ENCODE measurements at places on chromosomes 13 and 19. TPM values are rescaled to one million over a fixed set of nuclear protein-coding genes. Genes with fewer than 3 reads are reported as not detected.

GRCh38 chr13:29484236-29484635 is 111.3 kb downstream of the SLC7A1 start:
- DNase-seq, result no peak

DNA sequence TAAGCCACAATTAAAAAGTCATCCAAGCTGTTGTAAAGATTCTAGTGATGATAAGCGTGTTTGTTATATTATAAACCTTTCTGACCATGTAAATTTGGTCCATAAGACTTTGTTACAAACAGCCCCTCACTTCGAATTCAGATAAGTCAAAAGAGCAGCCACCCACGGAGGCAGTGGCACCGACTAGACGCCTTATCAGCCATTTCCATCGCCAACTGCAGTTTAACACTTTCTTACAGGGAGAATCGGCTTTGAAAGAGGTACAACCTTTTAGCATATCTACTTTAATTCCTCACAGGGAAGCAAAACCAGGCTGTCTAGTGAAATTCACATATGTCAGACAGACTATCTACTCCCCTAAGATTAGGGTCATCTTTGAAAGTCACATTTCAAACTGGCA is 47.5 kb downstream of the SOX21 start:
- no peak for DNase-seq

DNA sequence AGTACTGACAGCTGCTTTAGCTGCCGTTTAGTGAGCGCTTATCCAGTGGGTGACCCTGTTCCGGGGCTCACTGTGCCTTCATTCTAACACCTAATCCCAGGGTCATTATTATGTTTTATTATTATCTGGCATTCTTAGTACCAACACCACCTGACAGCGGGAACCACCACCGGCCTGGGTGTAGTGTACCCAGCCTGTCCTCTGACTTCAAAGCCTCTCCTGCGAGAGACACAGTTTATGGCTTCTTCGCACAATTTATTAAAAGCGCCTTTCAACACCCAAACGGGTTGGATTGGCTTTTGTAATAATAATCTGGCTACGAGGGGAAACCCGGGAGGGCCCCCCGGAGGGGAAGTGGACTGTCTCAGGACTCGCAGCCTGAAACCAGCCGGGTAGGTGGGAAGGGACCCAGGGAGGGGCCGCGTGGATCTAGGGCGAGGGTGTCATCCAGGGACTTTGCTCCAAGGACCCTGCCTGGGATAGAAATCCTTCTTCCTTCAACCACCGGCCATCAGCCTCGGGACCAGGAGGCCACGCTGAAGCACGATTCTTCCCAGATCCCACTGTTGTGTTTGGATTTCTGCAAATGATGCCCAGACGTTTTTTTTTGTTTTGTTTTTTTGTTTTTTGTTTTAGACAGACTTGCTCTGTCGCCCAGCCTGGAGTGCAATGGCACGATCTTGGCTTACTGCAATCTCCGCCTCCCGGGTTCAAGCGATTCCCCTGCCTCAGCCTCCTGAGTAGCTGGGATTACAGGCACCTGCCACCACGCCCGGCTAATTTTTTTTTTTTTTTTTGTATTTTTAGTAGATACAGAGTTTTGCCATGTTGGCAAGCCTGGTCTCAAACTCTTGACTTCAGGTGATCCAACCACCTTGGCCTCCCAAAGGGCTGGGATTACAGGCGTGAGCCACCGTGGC is 1.6 kb upstream of the ZBTB7A start:
- DNase-seq, result no peak

DNA sequence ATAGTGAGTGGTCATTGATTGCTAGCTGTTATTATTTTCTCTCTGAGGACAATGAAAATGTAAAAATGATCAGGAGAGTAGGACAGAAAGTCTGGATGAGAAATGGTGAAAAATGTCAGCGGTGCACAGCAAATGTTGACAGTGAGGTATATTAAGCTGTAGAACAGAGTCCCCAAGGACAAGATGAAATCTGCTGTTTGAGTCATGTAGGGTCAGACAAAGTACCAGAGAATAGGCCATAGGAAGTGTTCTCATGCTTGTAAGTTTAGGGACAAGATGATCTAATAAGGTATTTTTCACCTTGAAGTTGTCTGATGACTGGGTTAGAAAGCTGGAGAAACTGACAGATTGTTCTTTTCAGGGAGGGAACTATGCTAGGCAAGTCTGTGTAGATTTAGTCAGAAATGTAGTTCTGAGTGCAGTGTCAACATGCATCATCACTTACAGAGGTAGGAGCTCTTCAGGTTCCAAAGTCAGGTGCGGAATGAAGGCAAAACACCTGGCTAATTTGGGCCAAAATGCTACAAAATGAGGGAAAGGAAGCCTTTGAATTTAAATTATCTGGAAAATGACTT is 369.3 kb downstream of the DLEU7 start:
- peak; percentile 7 for DNase-seq

The KIR2DL3 gene
- not detected for total RNA-seq

Data from bronchial epithelial cell (primary cell).